ENCODE measurements at places on chromosomes 1 and 21.

DNA sequence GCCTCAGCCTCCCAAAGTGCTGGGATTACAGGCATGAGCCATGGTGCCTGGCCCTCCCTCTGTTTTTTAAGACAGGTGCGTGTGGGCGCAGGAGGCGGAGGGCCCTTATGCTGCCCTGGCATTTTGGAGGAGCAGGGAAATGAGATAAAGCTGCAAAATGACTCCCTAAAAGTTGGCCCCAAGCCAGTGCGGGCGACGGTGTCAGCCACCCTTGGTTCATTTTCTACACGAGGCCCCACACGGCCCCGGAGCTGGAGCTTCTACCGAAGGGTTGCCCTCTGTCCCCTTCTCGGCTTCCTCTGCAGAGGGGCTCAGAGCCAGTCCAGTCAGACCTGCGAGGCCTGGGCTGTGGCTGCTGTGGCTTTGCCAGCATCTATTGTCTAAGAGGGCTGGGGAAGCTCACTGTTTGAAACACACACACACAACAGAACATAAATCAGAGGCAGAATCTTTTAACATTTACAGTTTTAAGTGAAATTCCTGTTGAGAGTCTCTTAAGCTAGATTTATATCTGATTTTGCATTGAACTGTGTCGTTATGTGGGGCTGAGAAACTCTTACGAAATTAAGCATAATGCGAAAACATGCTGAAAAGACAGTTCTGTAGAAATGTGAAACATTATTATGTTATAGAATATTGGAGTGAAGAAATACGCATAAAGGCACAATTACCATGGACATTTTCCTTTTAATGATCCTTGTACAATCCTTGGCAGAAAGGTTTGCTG, 255.9 kb downstream of the CAMTA1 start:
- no peak for DNase-seq

DNA sequence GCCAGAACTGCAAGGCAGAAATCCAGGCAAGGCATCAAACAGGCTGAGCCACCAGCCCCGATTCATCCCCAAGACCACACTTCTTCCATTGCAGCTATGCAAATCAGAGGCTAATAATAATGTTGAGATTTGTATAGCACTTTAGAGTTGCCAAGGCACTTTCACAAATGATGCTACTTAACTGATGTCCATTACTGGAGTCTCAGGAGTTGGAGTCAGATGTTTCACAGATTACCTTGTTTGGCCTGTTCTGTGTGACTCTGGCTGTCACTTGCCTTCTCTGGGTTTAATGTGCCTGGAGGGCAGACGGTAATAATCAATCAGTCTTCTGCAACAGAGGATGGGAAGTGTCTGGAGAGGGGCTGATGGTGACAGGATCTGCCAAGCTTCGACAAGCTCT, 40.8 kb upstream of the MPZL1 start:
- DNase-seq, result no peak

DNA sequence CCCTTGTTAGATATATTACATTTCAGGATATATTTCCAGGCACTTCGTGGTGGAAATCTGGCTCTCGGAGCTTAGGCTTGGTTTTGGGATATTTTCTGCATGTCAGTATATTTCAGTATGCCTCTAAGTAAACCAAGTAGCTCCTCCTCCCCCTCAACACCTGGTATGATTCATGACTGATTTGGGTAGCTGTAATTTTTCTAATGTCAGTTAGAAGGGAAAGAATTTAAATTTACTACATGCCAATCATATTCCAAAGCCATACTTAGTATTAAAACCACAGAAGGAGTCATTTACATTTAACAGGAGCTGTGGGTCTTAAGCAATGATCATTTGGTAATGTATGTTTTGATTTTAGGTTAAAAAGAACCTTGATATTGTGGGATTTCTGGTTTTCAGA, 40.6 kb downstream of the ST6GALNAC3 start:
- DNase-seq, result no peak

- DNase-seq, result no peak
Observed at GRCh38 chr1:118825619-118826018, 162.5 kb downstream of the TBX15 start.

DNA sequence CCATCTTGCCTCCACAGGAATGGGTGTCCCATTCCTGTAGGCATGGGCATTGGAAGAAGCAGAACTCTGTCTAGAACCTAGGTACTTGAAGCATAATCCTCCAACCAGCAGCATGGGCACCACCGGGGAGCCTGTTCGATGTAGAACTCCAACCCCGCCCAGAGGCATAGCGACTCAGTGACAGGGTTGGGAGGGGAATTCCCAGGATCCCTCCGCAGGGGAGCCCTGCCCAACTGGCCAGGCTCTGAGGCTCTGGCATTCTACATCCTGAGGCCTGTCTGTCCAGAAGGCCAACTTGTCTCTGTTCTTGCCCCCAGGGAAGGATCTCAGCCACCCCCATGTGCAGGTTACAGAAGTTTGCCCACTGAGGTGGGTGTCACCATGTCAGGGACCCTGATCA, 38.2 kb downstream of the CACNA1S start:
- no peak for DNase-seq
